ENCODE measurements at places on chromosomes 2 and 18.

DNA sequence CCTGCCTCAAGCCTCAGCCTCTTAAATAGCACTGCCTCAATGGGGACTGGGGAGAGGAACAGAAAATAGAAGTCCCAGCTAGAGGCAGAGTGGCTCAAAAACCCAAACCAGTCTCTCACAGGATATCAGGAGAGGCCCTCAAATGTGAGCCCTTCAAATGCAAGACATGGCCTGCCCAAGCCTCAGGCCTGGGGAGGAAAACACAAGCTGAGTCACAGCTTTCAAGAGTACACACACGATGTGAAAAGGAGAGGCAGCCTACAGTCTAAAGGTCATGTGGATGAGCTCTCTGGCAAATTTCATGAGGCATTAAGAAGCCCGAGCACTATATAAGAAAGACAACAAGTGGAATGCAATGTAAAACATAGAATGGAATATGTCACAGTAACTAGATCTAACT lies 316.6 kb upstream of the MEX3C start:
- DNase-seq, result no peak

DNA sequence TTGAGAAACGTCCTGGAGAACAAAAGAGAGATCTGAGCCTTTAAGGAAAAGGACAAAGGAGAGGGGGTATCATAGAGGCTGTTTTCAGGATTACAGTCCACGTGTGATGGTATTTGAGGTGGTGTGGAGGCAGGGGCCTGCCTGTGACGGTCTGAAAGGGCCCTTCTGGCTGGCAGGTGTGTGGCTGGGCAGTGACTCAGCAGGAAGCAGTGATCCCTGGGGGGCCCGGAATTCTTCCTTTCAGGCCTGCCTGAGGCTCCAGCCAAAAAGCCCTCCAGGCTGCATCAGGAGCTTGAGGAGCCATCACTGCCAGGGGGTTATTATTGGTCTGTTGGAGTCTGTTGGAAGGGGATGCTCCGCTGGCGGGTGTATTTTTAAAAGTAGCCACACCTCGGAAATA lies 97.2 kb upstream of the TMEM18 start:
- DNase-seq, result no peak

- no peak for DNase-seq
These were observed 299.7 kb downstream of the TNS1 start for GRCh38 chr2:217703102-217703501.

DNA sequence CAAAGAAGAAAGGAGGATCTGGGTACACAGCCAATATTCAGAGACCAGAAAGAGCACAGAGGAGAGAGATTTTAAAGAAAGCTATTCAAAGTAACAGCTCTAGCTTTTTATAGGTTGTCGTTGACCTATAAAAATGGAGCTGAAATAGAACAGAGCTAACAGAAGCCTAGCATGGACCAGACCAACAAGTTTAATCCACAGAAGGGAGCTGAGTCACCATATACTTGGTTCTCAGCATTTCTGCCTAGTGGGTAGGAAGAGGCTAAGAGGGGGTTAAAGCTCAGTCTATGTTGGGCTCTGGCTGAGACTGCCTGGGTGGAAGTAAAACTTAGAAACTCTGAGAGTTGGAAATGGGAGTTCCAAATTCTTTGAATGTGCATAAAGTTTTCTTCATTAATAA lies 678.0 kb upstream of the CDH2 start:
- DNase-seq, result no peak

DNA sequence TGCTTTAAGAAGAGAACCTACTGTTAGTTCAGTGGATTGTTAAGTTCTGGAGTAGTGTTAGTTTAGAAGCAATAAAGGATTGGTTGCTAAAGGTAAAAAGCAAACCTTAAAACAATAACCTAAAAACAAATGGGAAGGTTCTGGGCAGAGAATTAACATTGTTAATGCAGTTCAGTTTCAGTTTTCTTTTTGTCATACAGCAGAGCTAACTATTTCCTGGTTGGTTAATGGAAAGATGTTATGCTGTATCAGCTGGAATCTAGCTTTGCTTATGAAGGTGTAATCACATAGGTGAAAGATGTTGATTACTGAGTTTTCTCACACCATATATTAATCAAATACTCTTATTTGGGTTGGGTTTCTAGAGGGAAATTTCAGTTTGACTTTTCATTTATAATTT lies 23.8 kb downstream of the SMAD4 start:
- no peak for DNase-seq

- DNase-seq, result no peak
These were observed 362.4 kb downstream of the CYRIA start for GRCh38 chr2:16303273-16303577.

- peak; percentile 5 for DNase-seq
These were observed 202.4 kb downstream of the FHOD3 start for GRCh38 chr18:36499938-36500337.

DNA sequence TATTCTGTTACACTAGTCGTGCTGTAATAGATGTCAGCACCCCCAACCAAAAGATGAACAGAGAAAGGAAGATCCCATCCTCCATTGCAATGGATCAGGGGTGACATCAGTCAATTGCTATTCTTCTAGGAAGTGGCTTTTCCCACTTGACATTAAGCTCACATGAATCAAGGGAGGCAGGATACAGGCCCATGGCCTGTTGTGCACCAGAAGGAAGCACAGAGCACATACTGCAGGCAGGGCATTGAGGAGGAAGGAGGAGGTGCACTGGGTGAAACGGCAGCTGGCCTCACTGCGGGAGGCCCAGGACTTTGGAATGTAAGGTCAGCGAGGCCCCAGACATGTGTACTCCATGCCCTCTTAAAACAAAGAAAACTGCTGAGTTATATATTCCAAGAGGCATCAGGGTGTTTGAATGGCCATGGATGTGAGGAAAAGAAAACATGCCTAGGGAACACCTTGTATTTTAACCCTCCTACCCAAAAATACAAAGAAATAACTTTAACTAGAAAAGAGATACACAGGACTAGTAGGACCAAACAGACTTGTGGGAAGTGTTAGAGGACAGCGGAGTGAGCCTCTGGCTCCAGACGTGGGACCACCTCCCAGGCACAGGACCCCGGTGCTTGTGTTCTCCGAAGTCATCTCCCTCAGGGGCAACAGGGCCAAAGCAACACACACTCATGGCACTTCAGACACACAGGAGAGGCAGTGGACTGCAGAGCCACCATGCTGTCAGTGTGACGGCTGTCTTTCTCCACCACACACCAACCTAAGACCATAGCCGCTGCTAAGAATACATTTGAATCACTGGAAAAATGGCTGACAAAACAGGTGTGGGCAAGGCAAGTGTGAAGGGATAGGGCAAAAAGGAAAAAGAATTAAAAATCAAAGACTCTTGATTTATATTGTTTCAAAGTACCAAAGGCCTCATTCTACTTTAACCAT lies 51.4 kb upstream of the RIOK3 start:
- no peak for DNase-seq
